CD4-positive, alpha-beta T cell treated with Interleukin-4 for 1 hour (primary cell): ENCODE measurements at places on chromosomes 3 and 15.

GRCh38 chr15:65870889-65871533 lies 1.7 kb downstream of the RAB11A start:
- no peak for DNase-seq

GRCh38 chr3:182692021-182692420 lies 101.3 kb upstream of the ATP11B start:
- no peak for DNase-seq

GRCh38 chr3:56119575-56120349 lies 348.5 kb downstream of the ERC2 start:
- DNase-seq, result no peak

- peak; percentile 98 for DNase-seq
Measured at GRCh38 chr3:15601399-15602145, at the start of the genes BTD and HACL1. Gene BTD, plus strand, starts transcription at chr3:15601745. Its CDS starts 33,695 bp downstream, at chr3:15635440. Gene HACL1, minus strand, starts transcription at chr3:15601569. Its CDS starts 106 bp downstream, at chr3:15601463.

- DNase-seq, result no peak
Measured at GRCh38 chr3:186260726-186261125, 101.3 kb downstream of the DGKG start.

DNA sequence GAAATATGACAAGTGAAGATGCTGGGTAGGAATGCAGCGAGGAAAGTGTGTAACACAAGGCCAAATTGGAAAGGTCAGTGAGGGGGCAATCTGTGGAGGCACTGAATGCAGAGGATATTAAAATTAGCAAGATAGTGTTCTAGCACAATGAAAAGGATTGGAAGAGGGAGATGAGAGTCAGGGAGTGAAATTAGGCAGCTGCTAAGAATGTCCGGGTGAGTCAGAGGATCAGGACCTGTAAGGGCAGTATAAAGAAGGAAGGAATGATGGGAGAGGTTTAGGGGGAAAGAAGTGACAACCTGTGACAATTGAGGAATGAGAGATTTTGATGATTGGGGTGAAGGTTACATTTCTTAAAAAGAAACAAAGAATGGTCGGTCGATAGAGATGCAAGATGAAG lies 103.5 kb downstream of the UBE3A start:
- DNase-seq, result no peak

- no peak for DNase-seq
Measured at GRCh38 chr3:10440684-10441083, 64.7 kb downstream of the ATP2B2 start.

GRCh38 chr15:68188647-68189046 lies 16.5 kb downstream of the CALML4 start:
- no peak for DNase-seq

DNA sequence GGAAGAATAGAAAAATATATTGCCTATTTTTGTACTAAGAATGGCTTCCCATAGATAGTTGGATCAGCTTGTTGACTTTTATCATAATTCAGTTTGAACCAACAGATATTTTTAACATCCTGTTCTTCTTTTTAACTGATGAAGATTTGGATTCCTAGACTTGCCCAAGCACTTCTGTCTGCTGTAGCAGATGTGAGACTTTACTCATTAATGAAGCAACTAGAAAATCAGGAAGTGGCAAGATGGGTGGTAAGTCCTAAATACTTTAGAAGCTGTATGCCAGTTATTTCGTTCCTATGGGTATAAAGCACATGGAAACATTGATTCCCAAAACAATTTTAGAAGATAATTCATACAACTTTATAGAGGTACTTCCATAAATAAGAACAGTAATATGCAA lies 8.4 kb downstream of the PIGB start:
- DNase-seq, result no peak

GRCh38 chr15:65525622-65526021 lies 4.6 kb upstream of the HACD3 start:
- DNase-seq, result no peak

DNA sequence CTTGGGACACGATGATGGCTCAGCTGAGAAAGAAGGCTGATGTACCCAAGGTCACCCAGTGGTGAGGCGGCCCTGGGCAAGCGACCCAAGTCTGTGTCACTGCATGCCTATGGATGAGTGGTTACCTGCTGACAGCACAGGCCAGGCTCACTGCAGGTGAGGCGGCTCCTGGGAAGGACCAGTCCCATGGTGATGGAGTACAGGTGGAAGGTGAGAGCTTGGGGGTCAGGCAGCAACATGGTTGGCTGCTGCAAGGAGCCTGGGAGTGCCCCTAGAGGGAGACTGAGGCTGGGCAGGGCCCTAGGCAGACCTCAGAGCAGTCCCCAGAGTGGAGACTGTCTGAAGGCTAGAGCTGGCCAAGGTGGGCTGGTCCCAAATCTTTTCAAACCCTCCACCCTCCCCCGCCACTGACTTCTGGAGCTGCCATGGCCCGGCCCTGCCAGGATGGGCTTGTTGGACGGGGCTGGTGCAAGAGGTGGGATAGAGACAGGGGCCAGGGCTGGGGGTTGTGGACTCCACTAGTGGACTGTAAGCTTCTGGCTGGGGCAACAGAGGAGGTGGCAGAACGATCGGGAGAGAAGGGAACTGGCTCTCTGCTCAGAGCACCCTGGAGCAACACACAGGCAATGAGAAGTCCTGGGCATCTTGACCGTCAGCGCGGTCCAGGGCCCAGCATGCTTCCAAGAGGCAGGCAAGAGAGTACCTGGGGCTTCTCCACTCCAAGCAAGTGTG lies 72.5 kb upstream of the SLC6A11 start:
- no peak for DNase-seq

- DNase-seq, result no peak
Measured at GRCh38 chr3:55597641-55598040, 110.5 kb upstream of the WNT5A start.
